ENCODE measurements at places on chromosomes 4 and X.

GRCh38 chr4:122728856-122729255 is 3.6 kb upstream of the BBS12 start:
- DNase-seq, result no peak

DNA sequence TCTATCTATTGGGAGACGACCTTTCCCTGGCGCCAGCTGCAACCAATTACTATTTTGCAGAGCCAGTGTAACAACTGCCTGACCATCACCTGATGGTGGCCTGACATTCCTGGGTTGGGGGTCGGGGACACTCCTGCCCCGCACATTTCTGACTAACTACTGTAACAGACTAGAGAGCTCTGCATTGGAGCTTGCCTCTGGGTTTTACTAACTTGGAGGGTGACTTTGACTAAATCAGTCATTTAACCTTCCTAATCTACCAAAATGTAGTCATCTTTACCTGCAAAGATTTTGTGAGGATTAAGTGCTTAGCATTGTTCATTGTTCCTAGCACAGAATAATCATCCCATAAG is 37.5 kb upstream of the ABCG2 start:
- DNase-seq, result no peak

GRCh38 chr4:143016171-143016570 is 168.5 kb upstream of the USP38 start:
- DNase-seq, result no peak

DNA sequence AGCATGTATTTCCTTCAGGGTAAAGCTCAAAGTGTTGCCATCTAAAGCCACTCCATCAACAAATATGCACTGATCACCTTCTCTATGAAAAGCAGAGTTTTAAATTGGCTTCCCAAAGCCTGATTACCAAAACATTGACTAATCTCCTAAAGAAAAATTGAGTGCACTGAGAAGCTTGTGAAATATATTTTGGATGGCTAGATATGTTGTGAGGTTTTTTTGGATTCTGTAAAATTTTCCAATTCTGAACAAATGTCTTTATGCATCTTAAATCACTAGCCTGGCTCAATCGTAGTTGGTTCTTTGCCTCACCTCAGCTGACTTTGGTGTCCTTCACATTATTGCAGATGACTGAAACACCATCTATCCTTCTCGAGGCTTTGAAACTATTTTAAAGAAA is 14.9 kb upstream of the EXOSC9 start:
- no peak for DNase-seq

- no peak for DNase-seq
Observed at GRCh38 chrX:1205681-1206611, 6.5 kb downstream of the CRLF2 start.
